ENCODE measurements at places on chromosomes 3 and 15. TPM values are rescaled to one million over a fixed set of nuclear protein-coding genes. Genes with fewer than 3 reads are reported as not detected.

DNA sequence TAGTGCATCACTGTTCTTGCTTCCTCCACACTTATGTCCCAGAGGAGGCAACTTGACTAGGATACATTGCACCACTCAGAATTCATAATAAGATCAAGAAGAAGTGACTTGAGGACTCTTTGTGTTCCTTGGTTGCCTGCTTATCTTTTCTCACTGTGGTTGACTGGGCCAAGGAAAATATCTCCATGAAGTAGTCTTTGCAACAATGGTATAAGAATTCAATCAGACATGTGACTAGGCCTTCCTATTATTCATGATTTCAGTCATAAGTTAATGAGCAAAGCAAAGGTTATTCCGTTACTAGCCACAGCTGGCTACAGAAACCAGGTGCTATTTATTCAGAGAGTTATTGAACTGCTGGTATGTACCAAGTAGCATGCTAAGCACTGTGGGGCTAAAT is 359.3 kb downstream of the RORA start:
- no peak overlapping the region for H3K27ac ChIP-seq
- H3K4me3 ChIP-seq = no peak overlapping the region
- no peaks in the 10 kb centered on the region for H3K36me3 ChIP-seq
- H3K4me1 ChIP-seq = no peaks in the 10 kb centered on the region

- no peaks in the 10 kb centered on the region for H3K36me3 ChIP-seq
- no peaks in the 10 kb centered on the region for H3K4me1 ChIP-seq
- peaks cover 11% of the 10 kb centered on the region for H3K27me3 ChIP-seq
- no peak overlapping the region for H3K4me3 ChIP-seq
- no peak overlapping the region for H3K27ac ChIP-seq
Measured at GRCh38 chr3:178618896-178619295, 82.7 kb downstream of the KCNMB2 start.

DNA sequence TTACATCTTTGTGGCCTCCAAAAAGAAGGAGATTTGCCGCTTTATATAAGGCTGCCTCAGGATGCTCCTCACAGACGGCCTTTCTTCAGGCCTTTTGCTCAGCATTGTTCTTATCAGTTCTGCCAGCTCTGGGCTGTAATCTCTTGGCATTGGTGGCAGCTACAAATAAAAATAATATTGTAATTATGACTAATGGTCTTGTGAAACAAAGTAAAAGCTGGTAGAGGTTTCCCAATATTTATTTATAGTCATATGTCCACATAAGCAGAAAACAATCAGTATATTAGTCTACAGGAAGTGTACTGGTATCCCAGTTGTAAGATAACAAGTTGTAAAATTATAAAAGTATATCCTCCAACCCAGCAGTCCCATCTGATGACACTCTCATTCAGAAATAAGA is 7.3 kb downstream of the NEK4 start:
- H3K36me3 ChIP-seq = peaks cover 3% of the 10 kb centered on the region
- H3K4me1 ChIP-seq = no peaks in the 10 kb centered on the region
- no peaks in the 10 kb centered on the region for H3K27me3 ChIP-seq
- no peak for DNase-seq
- H3K4me3 ChIP-seq = no peak overlapping the region
- no peak overlapping the region for H3K27ac ChIP-seq

- no peaks in the 10 kb centered on the region for H3K36me3 ChIP-seq
- no peaks in the 10 kb centered on the region for H3K27me3 ChIP-seq
- DNase-seq = no peak
Measured at GRCh38 chr15:78457101-78457500, 19.1 kb downstream of the IREB2 start.

- no peaks in the 10 kb centered on the region for H3K36me3 ChIP-seq
- no peaks in the 10 kb centered on the region for H3K4me1 ChIP-seq
- DNase-seq = no peak
- H3K4me3 ChIP-seq = no peak overlapping the region
- H3K27me3 ChIP-seq = no peaks in the 10 kb centered on the region
Measured at GRCh38 chr3:1421577-1421976, 328.8 kb downstream of the CNTN6 start.

DNA sequence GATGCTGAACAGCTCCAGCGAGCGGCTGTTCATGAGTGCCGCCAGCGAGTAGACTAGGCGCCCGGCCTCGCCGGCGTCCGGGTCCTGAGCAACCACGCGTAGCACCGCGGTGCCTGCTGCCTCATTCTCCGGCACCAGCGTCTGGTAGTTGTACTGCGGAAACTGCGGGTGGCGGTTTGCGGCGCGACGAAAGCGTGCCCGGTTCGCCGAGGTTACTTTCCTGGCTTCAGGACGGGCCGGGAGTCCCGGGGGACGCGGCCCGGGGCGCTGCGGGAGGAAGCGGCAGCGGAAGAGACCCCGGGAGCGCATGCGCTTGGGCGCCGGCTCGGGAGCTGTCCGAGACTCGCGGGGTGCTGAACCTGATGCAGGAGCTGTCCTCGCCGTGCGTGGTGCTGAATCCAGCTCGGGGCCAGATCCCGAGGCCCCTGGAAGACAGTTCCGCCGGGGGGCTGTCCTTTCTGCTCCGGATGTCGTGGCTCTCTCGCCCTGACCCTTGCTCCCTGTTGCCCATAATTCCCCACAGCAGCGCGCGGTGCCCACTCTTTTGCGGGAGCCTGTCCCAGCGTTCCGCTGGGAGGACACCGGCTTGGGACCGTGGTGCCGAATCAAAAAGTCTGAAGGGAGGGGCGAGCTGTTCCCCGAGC is 1.1 kb downstream of the CELSR3 start:
- peaks cover 65% of the 10 kb centered on the region for H3K27me3 ChIP-seq
- peak overlapping the region; percentile 42 for H3K4me3 ChIP-seq
- no peaks in the 10 kb centered on the region for H3K36me3 ChIP-seq
- no peak overlapping the region for H3K27ac ChIP-seq
- H3K4me1 ChIP-seq = peaks cover 3% of the 10 kb centered on the region
- DNase-seq = peak; percentile 57

GRCh38 chr3:192573240-192573639 is 154.1 kb downstream of the FGF12 start:
- DNase-seq = no peak
- no peaks in the 10 kb centered on the region for H3K4me1 ChIP-seq
- H3K27ac ChIP-seq = no peak overlapping the region

GRCh38 chr15:74489518-74490338 is 28.8 kb upstream of the UBL7 start:
- peaks cover 3% of the 10 kb centered on the region for H3K4me1 ChIP-seq
- peak; percentile 57 for DNase-seq
- H3K4me3 ChIP-seq = no peak overlapping the region
- H3K27me3 ChIP-seq = no peaks in the 10 kb centered on the region

DNA sequence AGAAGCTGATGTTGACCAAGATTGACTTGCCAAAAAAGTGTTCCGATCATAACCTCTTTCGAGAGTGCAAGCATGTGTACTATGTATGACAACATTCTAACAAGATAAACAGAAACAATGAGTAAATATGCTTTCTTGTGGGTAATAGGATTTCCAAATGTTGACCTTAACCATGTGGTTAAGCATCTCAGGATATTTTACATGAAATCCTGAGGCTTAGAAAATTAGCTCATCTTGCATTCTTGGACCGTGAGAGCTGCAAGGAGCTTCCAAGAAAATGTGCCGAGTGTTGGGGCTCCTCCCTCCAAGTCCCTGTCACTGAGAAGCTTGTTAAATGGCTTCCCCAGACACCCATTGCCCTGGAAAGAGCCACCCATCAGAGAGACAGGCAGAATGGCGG is 50.1 kb downstream of the C3orf20 start:
- H3K27ac ChIP-seq = no peak overlapping the region
- no peak for DNase-seq
- H3K27me3 ChIP-seq = no peaks in the 10 kb centered on the region
- H3K4me3 ChIP-seq = no peak overlapping the region

DNA sequence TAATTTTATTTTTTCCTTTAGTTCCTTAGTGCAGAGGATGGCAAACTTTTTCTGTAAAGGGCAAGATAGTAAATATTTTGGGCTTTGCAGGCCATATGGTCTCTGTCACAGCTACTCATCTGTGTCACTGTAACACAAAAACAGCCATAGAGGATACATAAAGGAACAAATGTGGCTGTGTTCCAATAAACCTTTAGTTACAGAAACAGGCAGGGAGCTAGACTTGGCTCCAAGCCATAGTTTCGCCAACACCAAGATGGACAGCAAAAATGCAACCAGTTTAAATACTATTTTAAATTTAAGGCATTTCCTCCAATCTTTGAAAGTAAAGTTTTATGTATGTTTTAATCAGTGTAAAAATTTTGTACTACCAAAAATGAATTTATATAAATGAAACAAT is 753.4 kb downstream of the FHIT start:
- H3K27me3 ChIP-seq = no peaks in the 10 kb centered on the region
- H3K4me1 ChIP-seq = no peaks in the 10 kb centered on the region
- H3K36me3 ChIP-seq = no peaks in the 10 kb centered on the region
- no peak overlapping the region for H3K4me3 ChIP-seq
- no peak for DNase-seq

DNA sequence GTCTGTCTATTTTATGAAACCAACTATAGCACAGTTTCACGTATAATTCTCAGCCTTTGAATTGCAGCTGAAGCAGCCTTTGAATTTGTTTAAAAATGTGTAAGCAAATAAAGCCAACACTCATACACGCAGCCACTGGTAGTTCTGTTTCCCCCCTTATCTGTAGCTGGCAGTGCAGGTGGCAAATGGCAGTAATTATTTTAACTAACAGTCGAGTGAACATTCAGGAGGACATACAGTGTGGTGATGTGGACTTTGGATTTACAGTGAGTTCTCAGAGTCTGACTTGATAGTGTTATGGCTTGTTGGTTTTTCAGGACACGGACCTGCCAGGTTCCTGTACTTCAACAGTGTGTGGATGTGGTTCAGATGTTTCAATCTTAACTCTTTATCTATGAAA is 64.0 kb upstream of the SKOR1 start:
- no peak overlapping the region for H3K27ac ChIP-seq
- peaks cover 65% of the 10 kb centered on the region for H3K4me1 ChIP-seq
- H3K36me3 ChIP-seq = no peaks in the 10 kb centered on the region
- H3K4me3 ChIP-seq = no peak overlapping the region

DNA sequence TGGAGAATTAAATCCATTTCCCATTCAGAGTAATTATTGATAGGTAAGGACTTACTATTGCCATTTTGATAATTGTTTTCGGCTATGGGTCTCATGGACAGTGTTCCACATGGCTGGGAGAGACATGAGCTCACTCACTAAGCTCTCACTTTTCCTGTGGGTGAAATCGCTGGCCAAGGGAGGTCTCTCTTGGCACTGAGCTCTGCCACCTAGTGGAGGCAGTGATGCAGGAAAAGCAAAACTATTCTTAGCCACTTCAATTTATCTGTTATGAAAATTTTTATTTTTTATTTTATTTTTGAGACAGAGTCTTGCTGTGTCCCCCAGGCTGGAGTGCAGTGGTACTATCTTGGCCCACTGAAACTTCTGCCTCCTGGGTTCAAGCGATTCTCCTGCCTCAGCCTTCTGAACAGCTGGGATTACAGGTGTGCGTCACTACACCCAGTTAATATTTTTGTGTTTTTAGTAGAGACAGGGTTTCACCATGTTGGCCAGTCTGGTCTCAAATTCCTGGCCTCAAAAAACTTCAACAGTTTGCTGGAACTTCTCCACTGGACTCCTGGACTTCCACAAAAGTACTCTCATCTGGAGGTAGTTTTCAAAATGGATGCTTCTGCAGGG is 4.7 kb upstream of the RNF13 start:
- no peak overlapping the region for H3K4me3 ChIP-seq
- no peaks in the 10 kb centered on the region for H3K36me3 ChIP-seq
- H3K27ac ChIP-seq = no peak overlapping the region
- H3K27me3 ChIP-seq = no peaks in the 10 kb centered on the region

GRCh38 chr15:32715276-32715675 is 2.5 kb upstream of the GREM1 start:
- peaks cover 31% of the 10 kb centered on the region for H3K27me3 ChIP-seq
- no peaks in the 10 kb centered on the region for H3K4me1 ChIP-seq
- H3K4me3 ChIP-seq = no peak overlapping the region
- no peak overlapping the region for H3K27ac ChIP-seq
- no peaks in the 10 kb centered on the region for H3K36me3 ChIP-seq

- no peaks in the 10 kb centered on the region for H3K36me3 ChIP-seq
- H3K4me1 ChIP-seq = no peaks in the 10 kb centered on the region
- no peaks in the 10 kb centered on the region for H3K27me3 ChIP-seq
- no peak for DNase-seq
- no peak overlapping the region for H3K4me3 ChIP-seq
Measured at GRCh38 chr15:36567445-36567844, 12.0 kb upstream of the CDIN1 start.

DNA sequence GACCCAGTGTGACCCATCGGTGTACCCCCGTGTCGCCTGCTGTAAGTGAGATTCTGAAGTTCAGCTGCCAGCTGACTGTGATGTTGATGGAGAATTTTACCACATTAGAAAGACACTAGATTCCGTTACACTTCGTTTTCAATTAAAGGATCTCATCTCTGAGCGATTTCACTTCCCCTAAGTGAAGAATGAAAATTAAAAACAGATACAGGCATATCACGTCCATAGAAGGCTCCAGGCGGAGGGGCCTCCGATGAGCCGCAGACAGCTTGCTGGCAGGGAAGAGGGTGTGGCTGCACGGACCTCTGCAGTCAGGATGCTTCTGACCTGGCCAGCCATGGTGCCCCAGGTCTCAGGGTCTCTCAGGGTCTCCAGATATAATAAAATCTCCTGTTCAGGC is 6.6 kb upstream of the CPN2 start:
- no peak overlapping the region for H3K27ac ChIP-seq
- no peak for DNase-seq
- no peaks in the 10 kb centered on the region for H3K4me1 ChIP-seq
- H3K36me3 ChIP-seq = no peaks in the 10 kb centered on the region
- no peak overlapping the region for H3K4me3 ChIP-seq
- peaks cover 30% of the 10 kb centered on the region for H3K27me3 ChIP-seq

DNA sequence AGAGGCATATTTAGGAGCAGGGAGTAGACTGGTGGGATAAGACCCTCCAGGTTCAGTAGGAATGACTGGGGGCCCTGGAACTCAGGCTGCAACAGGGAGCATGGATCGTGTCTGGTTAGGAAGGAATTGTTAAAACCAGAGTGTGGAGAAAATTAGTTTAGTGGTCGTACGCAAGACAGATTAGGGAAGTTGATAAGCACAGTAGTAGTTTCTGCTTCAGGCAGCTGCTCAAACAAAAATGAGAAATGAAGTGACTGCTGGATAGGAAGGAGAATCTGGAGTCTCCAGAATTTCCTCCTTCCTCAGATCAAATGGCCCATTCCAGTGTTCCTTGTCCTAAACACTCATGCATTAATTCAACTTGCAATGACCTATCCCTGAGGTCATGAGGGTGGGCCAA is 11.2 kb downstream of the MYD88 start:
- H3K36me3 ChIP-seq = no peaks in the 10 kb centered on the region
- peaks cover 19% of the 10 kb centered on the region for H3K4me1 ChIP-seq
- no peak overlapping the region for H3K27ac ChIP-seq
- H3K4me3 ChIP-seq = no peak overlapping the region

Gene IFT57
- 30.0 TPM for total RNA-seq

Gene ANKRD63
- total RNA-seq = 0.38 TPM

Gene ALDH1A2
- total RNA-seq = 0.73 TPM

Gene ZNF80
- total RNA-seq = 0.88 TPM

Gene REC114
- not detected for total RNA-seq

Gene NR1I2
- 0.61 TPM for total RNA-seq

Gene CCDC33
- total RNA-seq = not detected
